ENCODE measurements at places on chromosomes 5 and 9. TPM values are rescaled to one million over a fixed set of nuclear protein-coding genes. Genes with fewer than 3 reads are reported as not detected.
A peak's percentile ranks its signal among the peaks of the same experiment; 100 is the strongest.

Gene ADRA1B
- not detected for total RNA-seq

Gene TXNDC8
- not detected for total RNA-seq

Gene PCDHB12
- not detected for total RNA-seq

Gene FXN
- total RNA-seq = 16.2 TPM

Gene MVB12B
- 13.9 TPM for total RNA-seq

DNA sequence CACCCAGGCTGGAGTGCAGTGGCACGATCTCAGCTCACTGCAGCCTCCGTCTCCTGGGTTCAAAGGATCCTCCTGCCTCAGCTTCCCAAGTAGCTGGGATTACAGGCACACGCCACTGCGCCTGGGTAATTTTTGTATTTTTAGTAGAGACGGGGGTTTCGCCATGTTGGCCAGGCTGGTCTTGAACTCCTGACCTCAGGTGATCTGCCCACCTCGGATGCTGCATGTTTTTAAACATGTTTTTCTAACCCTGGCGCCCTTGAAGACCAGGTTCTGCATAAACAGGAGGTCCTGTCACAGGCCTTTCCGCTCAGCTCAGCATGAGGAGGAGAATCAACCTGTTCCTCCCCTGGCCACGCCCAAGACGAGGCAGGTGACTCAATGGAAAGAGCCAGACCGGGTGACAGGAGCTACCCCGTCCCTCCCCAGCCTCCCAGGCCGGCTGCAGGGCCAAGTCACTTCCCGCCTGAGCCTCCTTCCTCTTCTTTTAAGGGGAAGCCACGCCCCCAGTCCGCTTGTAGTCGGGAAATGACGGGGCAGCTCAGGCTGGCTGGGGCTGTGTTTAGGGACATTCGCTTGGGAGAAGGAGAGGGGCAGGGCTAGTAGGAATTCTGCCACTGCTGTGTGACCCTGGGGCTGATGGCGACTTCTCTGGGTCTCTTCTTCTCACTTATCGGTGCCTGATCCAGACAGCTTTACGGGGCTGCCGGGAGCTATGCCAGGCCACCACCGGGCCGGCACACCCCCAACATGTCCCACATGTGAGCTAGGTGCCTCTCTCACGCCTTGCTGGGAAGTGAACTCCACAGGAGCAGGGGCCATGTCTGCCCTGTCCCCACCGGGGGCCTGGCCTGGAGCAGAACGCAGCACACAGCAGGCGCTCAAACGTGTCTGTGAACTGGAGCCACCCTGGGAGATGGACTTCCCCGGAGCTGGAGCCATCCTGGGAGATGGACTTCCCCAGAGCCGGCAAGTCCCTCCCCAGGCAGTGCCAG, 6.1 kb downstream of the NOTCH1 start:
- H3K4me1 ChIP-seq = peaks cover 36% of the 10 kb centered on the region
- H3K36me3 ChIP-seq = no peaks in the 10 kb centered on the region
- peak; percentile 47 for DNase-seq
- peak overlapping the region; percentile 91 for H3K4me3 ChIP-seq
- H3K27ac ChIP-seq = peak overlapping the region; percentile 91

DNA sequence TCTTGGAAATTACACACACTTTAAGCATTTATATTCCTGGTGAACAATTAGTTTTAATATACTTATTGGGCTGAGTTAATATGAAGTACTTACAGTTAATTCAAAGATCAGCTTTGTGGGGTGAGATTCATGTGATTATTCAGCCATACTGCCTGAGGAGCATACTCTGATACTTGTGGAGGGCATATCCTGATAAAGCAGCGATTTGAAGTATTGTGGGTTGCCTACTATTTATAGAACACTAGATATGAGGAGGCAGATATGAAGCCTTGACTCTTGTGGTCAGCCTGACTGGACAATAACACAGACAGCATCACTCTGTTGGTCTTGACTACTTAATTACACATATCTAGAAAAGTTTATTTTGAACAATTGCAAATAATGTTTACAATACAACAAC, 27.0 kb upstream of the AGGF1 start:
- H3K4me1 ChIP-seq = no peaks in the 10 kb centered on the region
- H3K27me3 ChIP-seq = peaks cover 44% of the 10 kb centered on the region
- no peak overlapping the region for H3K4me3 ChIP-seq
- no peak overlapping the region for H3K27ac ChIP-seq

DNA sequence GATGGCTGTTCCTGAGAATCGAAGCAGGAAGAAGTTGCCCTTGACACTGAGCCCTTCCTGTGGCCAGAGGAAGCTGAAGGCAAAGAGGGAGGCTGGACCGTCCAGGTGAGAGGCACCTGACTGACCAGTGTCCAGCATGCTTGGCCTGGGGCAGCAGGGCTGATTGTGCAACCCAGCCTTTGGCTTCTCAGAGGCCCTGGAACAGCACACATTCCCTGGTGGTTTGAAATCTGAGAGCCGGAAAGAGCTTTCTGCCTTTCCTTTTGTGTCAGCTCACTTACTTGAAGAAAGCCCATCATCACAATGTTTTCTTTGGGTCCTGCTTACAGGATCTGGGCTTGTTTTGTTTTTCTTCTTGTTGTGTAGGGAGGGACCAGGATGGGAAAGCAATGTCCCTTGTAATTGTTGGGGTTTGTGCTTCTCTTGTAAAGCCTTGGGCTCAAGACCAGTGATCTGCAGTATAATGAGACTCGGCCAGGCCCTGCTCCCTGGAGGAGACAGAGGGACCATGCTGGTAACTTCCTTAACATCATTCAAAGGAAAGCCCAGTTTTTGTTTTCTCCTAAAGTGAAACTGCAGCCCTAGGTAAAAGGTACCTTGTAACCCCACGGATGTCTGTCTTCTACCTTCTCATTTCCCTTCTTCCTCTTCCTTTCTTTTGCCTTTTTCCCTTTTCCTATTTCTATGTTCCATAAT, 213.7 kb downstream of the NXNL2 start:
- no peak overlapping the region for H3K27ac ChIP-seq
- peaks cover 3% of the 10 kb centered on the region for H3K36me3 ChIP-seq
- no peak for DNase-seq
- peaks cover 2% of the 10 kb centered on the region for H3K4me1 ChIP-seq
- peaks cover 47% of the 10 kb centered on the region for H3K27me3 ChIP-seq

DNA sequence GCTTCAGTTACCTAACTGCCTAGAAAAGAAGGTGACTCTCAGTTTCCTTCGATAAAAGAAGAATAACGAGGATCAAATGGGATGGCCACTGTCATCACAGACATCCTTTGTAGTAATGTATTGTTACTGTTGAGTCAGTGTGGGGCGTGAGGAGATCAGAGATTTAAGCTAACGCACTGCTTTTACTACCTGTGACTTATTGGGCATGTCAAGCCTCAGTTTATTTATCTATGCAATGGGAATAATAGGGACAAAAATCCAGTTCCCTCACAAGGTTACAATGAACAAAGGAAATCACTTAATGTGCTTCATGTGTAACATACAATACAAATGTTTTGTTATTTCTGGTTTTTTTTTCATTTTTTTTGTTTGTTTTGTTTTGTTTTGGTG, 255 bp upstream of the TRPM6 start:
- no peaks in the 10 kb centered on the region for H3K36me3 ChIP-seq
- DNase-seq = no peak

DNA sequence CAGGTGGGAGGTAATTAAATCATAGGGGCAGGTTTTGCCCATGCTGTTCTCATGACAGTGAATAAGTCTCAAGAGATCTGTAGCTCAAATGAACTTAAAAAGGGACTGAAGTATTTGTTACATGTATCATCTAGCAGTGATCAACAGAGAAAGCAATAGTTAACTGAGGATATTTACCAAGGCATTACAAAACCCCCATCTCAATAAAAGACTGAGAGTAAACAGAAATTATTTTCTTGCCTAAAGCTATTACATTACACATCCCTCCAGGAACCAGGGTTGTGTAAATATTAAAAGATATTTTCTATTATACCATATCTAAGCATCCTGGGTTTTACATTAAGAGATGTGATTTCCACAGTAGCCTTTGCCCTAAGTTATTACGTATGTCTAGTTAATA, 169.9 kb downstream of the CTNND2 start:
- H3K36me3 ChIP-seq = no peaks in the 10 kb centered on the region
- H3K27ac ChIP-seq = no peak overlapping the region
- H3K4me3 ChIP-seq = no peak overlapping the region
- no peaks in the 10 kb centered on the region for H3K27me3 ChIP-seq

DNA sequence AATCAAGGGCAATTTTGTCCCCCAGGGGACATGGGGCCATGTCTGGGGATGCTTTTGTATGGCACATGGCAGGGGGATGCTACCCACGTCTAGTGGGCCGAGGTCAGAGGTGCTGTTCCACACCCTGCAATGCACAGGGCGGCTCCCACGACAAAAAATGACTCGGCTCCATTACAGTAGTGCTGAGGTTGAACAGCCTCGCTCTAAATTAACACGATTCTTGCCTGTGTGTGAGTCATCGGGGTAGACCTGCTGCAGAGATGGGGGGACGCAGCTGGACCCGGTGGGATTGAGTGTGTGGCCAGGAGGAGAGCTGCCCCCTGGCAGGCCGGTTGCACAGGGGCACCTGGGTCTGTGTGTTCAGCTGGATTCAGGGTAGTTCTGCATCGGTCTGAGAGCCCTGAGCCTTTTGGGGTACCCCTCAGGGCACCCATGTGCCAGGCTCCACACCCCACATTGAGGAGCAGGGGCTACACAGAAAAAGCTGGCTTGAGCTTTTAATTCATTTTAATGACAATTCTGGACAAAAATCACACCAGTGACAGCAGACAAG, 20.0 kb upstream of the COL5A1 start:
- H3K27me3 ChIP-seq = peaks cover 62% of the 10 kb centered on the region
- no peaks in the 10 kb centered on the region for H3K36me3 ChIP-seq
- no peak for DNase-seq
- H3K4me3 ChIP-seq = no peak overlapping the region
- H3K27ac ChIP-seq = no peak overlapping the region

DNA sequence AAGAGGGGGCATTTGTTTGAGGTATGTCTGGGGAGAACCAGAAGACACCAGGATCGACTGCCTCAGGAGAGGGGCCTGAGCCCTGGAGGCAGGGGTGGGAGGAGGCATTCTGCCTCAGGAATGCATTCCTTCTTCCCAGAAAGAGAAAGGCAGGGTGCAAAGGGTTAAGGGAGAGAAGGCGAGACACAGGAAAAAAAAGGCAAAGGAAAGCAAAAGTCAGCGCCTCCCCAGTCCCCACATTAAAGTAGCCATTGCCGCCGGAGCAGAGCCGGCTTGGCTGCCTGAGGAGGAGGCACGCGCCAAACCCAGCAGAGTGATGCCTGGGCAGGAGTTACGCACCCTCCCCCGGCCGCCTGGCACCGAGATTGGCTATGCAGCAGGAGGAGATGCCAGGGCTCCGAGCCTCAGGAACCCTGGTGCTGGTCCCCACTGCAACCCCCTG, 123.8 kb upstream of the PHYKPL start:
- H3K4me3 ChIP-seq = no peak overlapping the region
- no peak for DNase-seq
- H3K27ac ChIP-seq = no peak overlapping the region
- H3K27me3 ChIP-seq = peaks cover 40% of the 10 kb centered on the region
- H3K36me3 ChIP-seq = no peaks in the 10 kb centered on the region
- peaks cover 8% of the 10 kb centered on the region for H3K4me1 ChIP-seq

DNA sequence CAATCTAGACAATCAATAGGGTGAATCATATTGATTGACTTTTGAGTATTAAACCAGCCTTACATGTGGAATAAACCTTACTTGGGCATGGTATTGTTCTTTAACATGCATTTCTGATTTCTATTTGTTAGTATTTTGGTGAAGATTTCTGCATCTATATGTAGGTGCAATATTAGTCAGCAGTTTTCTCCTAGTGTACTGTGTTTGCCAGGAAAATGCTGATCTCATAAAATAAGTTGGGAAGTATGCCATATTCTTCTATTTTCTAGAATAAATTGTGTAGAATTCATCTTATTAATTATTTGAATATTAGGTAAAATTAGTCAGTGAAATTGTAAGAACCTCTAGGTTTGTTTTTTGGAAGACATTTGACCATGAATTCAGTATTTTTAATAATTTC, 38.4 kb downstream of the ANXA2R start:
- no peaks in the 10 kb centered on the region for H3K4me1 ChIP-seq
- no peak overlapping the region for H3K4me3 ChIP-seq
- H3K36me3 ChIP-seq = no peaks in the 10 kb centered on the region
- no peak for DNase-seq

- peak overlapping the region; percentile 97 for H3K27ac ChIP-seq
- no peak for DNase-seq
- H3K4me3 ChIP-seq = peak overlapping the region; percentile 99
- H3K27me3 ChIP-seq = no peaks in the 10 kb centered on the region
- no peaks in the 10 kb centered on the region for H3K36me3 ChIP-seq
Observed at GRCh38 chr5:74766418-74766848, 484 bp downstream of the GFM2 start.

DNA sequence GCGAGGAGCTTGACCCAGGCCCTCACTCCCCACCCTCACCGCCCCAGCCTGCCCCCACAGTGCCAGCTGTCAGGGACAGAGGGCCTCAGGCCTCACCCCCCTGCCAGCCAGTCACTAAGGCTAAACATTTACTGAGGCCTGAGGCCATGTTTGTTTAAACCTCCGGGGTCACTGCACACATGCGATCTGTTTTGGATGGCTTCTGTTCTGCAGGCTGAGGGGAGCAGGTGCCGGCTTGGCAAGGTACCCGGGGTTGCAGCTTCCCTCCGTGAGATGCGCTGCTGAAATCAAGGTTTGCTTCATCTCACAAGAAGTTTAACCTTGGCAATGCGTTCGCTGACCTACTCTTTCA, 103.3 kb upstream of the BOD1 start:
- no peak for DNase-seq
- H3K4me1 ChIP-seq = peaks cover 3% of the 10 kb centered on the region
- no peak overlapping the region for H3K4me3 ChIP-seq
- H3K36me3 ChIP-seq = peaks cover 5% of the 10 kb centered on the region
- H3K27me3 ChIP-seq = peaks cover 42% of the 10 kb centered on the region

DNA sequence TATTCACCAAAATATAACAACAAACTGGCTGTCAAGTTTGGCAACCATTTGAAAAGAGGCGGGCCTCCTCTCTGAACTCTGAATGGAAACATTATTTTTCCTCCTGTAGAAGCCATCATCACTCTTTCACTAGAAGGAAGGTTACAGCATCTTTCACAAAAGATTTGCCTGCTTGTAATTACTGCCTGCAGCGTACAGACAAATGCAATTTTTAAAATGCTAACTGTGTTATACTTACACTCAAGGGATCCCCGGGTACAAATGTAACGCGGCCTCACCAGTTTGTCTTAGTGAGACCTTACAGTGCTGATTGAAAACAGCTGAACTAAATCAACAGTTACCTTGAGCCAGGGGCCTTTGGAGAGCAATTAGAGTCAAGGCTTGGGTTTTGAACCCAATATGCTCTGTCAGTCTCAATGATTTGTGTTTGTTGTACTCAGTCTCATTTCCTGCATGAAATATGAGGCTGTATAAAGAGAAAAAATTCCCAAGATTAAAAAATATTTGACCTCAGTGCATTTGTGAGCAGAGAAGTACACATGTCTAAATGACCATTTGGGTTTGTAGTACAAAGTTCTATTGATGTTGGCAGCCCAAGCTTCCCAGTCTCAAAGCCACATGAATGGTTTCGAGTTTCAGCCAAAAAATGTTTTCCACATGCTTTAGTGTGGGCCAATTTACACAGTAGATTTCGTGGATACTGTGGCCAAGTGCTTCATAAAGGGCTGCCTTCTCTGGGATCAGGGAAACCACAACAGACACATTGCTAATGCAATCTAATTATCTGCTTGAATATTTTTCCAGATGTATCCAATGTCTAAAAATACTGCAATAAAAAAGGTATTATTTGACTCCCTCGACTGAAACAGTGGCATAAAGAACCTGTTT, 500.0 kb downstream of the SPATA31D1 start:
- DNase-seq = no peak
- no peak overlapping the region for H3K27ac ChIP-seq
- no peaks in the 10 kb centered on the region for H3K36me3 ChIP-seq
- no peaks in the 10 kb centered on the region for H3K4me1 ChIP-seq
- H3K4me3 ChIP-seq = no peak overlapping the region

- H3K36me3 ChIP-seq = peaks cover 3% of the 10 kb centered on the region
- peaks cover 2% of the 10 kb centered on the region for H3K4me1 ChIP-seq
- no peak for DNase-seq
- H3K27me3 ChIP-seq = no peaks in the 10 kb centered on the region
- no peak overlapping the region for H3K27ac ChIP-seq
- H3K4me3 ChIP-seq = no peak overlapping the region
Observed at GRCh38 chr9:131518553-131518952, 12.5 kb downstream of the UCK1 start.

Data from T-helper 17 cell (primary cell).